Skin of body (tissue), 3 donors: ENCODE measurements at places on chromosomes 6 and 20. TPM values are rescaled to one million over a fixed set of nuclear protein-coding genes. Genes with fewer than 3 reads are reported as not detected.

The MCCD1 gene
- not detected for total RNA-seq

The PLEKHG1 gene
- 49.8 TPM for total RNA-seq

The CBLN4 gene
- 0.10 TPM for total RNA-seq

The DCDC2 gene
- 1.2 TPM for total RNA-seq

The PHACTR1 gene
- total RNA-seq, result 12.7 TPM

The CASS4 gene
- total RNA-seq, result 0.89 TPM

The RRAGD gene
- total RNA-seq, result 13.9 TPM

The TMEM170B gene
- total RNA-seq, result 5.8 TPM

- no peak for DNase-seq
Observed at GRCh38 chr6:34412643-34413214, 13.1 kb downstream of the RPS10 start.

DNA sequence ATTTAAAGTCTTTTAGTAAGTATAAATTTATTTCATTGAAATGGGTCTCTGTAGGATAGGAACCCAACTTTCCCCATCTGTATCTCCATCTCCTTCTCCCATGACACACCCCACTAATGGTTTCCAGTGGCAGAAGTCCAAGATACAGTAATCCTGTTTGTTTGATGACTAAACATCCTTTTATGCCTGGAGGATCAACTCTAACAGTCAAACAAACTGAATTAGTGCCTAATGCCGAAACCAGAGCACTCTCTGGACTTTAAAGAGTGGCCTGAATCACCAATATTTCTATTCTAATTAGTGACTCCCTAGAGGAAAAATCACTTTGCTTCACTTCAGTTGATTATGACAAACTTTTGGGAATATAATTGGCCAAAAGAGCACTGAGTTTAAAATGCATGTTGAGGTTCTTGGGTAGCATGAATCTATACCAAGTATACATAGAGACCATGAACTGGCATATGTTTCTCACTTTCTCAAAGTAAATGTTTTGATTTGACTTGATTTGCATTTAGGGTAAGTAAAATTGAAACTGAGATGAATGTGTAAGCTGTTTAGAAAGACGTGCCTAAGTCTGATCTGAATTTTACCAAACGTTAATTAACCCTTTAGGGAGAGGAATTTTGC, 776.4 kb upstream of the NRSN1 start:
- DNase-seq, result no peak

DNA sequence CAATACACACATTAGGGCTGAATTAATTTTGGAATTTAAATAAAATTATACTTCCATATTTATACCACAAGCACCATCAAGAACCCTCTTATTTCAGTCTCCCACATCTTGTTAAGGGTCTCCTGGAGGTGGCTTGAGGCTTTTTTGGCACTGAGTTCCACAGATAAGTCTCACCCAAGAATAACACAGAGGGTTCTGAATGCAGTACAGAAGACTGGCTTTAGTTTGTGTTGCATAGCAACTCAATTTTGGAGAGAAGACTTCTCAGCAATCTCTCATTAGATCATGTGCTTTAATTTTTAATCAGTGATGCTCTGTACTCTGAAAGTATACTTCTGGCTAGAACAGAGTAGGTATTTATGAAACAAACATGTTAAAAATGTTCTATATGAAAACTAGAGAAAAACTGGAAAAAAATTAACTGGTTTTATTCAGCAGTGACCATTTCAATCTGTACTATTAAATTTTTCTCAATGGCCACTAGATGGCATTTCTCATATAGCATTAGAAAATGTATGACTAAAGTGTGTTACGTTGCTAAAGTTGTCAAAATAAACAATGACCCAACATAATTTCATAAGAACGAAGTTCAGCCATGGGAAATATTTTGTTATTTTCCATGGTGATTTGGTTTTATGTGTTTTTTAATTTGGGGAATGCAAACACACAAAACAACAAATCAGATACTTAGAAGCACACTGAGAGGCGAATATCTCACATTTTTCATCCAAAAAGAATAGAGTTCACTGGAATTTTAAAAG, 32.7 kb upstream of the MAP7 start:
- DNase-seq, result peak; percentile 49

DNA sequence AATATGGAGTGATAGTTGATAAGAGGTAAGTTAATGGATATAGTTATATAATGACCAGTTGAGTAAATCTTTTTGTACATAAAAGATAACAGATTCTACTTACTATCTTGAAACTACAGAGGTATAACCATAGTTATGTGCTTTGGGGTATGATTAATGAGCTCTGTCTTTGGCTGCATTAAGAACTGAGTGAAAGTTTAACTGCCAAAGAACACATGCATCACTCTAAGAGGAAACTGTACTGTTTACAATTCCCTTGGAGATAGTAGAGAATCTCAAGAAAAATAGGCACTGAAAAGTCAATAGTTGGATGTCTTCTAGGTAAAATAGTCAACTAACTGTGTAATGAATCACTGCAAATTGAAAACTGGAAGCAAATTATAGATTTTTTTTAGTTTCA, 1129.5 kb downstream of the EPHA7 start:
- DNase-seq, result peak; percentile 1

DNA sequence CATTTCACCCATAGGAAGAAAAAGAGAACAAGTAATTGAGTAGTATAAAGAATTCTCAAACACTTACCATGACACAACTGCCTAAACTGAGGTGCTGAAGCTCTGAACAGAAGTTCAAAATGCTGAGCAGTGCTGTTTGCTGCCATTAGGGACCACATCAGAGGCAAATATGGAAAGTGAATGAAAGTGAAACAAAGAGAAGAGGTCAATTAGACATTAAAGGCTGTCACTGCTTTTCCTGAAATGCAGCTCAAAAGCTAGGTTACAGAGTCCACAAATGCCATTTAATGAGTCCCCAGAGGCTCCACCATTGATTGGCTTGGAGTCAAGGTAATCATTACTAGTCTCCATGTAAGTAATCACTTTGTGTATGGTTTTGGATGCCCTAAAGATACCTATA, 46.1 kb downstream of the POU3F2 start:
- DNase-seq, result no peak

GRCh38 chr6:30216096-30216495, 2.9 kb upstream of the TRIM26 start:
- peak; percentile 56 for DNase-seq

- DNase-seq, result no peak
Observed at GRCh38 chr20:55974491-55975202, 30.7 kb downstream of the CBLN4 start.

GRCh38 chr6:65524232-65524631, 182.8 kb downstream of the EYS start:
- no peak for DNase-seq

DNA sequence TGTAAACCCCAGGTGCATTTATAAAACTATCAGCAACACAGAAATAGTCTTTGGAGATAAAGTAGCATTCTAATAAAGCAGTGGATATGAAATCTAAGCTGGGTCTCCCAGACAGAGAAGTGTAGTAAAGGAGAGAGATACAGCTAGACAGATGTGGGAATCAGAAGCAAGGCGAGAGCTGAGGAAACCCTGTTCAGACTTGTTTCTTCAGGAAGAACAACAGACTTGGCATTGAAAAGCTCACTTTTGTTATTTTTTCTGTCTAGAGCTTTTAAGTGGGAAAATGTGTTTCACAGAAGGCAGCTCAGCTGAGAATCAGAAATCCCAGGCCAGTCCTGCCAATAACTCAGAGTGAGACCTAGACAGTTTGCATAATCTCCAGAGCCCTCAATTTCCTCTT, 52.9 kb downstream of the SLC35B3 start:
- DNase-seq, result peak; percentile 12

GRCh38 chr6:170088582-170088955, 202.3 kb downstream of the DLL1 start:
- DNase-seq, result no peak

DNA sequence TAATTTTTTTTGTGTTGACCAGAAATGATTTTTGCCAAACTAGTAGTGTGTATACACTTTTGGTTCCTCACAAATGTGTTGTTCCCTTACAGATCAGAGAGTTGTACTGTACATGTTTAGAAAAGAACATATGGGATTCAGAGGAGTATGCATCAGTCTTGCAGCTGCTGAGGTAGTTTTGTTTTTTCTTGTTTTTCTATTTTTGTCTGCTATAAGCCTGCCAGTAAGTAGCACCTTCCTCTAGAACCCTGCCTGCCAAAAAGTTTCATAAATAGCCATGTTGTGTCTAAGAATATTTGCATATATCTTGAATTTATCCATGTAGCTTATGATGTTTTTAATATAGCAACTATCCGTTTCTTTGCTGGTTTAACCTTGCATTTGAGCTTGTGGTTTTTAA, 46.4 kb downstream of the ORC3 start:
- DNase-seq, result no peak

- DNase-seq, result no peak
Observed at GRCh38 chr6:37399795-37400490, 33.1 kb upstream of the CMTR1 start.

GRCh38 chr6:28117386-28118050, 6.9 kb upstream of the ZSCAN16 start:
- DNase-seq, result no peak

DNA sequence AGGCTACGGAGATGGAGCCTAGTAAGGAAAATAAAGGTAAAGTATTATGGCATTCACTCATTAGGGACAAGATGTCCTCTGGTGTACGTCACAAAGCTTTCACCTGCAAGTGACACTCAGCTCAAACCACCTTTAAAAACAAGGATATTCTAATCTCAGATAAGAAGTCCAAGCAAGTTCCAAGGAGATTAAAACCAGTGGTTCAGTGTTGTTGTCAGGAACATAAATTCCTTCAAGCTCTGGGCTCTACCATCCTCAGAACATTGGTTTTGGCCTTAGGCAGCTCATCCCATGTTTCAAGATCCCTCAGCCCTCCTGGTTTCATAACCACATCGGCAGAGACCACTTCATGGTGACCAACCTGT, 116.5 kb downstream of the LY86 start:
- DNase-seq, result no peak

DNA sequence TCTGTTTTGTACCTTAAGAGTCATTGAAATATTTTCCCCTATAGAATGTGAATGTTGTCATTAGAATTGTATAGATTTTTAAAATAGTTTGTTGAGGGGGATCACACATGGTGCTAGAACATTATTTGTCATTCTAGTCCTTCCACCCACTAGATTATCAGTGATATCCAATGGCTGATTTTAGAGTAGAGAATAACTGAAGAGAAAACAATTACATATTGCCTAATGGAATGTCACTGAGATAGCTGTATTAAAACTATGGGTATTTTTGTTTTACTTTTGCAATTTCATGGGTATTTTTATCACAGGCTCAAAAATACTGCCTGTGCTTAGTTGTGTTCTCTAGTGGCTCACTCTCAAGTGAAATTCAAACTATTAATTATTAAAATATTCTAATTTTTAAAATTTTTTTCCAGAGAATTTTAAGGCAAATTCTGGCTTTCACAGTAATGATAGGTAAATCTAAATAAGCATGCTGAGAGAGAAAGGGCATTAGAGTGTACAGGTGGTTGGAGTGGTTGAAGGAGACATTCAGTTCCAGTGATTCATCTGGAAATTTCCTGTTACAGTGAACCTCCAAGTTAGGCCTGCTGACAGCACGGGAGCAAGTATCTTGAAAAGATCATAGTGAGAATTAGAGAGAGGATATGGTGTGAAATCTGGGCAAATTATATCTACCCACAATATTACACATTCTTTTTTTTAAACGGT, 399.6 kb downstream of the NKAIN2 start:
- no peak for DNase-seq

- no peak for DNase-seq
Observed at GRCh38 chr6:44715925-44716324, 328.4 kb downstream of the CDC5L start.

GRCh38 chr6:125743604-125744003, 5.8 kb upstream of the HEY2 start:
- DNase-seq, result no peak

DNA sequence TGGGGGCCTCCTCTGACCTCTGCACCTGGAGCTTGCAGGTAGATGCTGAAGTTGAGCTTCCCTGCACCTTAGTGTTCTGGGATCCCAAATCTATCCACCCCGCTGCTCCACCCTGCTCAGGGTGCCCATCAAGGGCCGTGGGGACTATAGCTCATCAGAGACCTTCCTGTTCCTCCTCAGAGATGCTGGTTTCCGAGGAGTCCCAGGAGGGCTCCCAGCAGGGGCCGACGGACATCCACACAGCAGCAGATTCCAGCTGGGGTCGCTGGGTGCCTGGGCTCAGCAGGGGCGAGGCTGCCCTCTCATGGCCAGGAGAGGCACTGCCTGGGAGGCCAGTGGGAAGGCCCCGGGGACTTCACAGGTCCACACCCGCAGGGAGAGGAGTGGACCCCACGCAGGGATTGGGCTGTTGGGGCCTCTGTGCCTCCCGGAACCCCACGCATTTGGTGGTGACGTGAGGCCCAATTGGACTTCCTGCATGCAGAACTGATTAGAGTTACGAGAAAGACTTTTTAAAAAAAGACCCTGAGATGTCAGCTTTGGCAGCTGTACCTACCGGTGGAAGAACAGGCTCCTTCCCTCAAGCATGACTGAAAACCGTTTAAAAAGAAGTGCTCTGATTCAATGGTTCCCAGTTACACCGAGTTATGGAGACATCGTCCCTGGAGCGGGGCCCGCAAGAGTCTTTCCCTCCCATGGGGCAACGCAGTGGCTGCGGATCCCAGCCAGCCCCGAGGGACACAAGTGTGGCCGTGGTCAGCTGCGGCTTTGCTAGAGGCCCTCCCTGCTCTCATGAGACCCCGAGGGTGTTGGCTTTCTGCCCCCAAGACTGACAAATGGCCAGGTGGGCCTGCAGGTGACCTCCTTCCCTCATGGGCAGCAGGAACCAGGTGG, 25.3 kb upstream of the SLCO4A1 start:
- no peak for DNase-seq

DNA sequence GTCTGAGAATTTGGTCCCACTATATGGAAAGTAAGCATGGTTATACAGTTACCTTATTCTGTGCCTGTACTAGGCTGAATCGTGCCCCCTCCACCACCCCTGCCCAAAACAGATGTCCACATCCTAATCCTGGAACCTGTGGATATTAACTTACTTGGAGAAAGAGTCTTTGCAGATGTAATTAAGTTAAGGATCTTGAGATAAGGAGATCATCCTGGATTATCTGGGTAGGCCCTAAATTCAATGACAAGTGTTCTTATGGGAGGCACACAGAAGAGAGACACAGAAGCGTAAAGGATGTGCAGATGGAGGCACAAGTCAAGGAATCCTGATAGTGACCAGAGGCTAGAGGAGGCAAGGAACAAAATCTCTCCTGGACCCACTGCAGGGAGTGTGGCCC, 116.7 kb upstream of the MAN1A1 start:
- DNase-seq, result no peak
